Stimulated activated CD4-positive, alpha-beta T cell treated with anti-CD3 and anti-CD28 coated beads, Interleukin-4, amount 100 ng/mL, for 24 hours (primary cell): ENCODE measurements at places on chromosomes 11 and 22.
A peak's percentile ranks its signal among the peaks of the same experiment; 100 is the strongest.

- no peak for DNase-seq
These were observed 2.7 kb upstream of the GRAMD1B start for GRCh38 chr11:123427405-123427804.

DNA sequence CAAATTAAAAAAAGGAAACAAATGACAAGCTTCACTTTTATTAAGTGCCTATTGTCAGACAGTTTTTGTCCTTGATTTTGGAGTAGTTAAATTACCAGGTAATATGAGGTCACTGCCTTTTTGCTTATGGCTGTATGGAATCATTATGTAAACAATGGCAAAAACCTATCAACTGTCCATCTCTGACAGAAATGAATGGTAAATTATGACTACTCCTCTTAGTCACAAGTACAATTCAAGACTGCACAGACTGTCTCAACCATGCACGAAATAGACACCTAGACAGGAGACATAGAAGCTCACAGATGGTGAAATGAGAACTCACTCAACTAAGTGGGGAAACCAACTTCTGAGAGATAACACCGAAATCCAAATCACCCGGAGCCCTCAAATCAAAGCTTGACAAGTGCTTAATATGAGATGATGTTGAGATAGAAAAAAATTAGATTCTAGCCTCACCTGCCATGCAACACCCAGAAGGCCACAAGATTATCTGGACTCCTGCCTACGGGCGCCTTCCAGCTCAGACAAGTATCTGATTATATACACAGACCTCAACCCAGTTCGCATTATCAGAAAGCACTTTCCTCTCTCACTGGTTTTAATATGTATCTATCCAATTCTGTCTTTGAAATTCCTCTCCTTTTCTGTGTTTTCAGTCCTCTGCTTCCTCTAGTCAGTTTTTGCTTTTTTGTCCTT, 199.3 kb downstream of the CADM1 start:
- no peak for DNase-seq

DNA sequence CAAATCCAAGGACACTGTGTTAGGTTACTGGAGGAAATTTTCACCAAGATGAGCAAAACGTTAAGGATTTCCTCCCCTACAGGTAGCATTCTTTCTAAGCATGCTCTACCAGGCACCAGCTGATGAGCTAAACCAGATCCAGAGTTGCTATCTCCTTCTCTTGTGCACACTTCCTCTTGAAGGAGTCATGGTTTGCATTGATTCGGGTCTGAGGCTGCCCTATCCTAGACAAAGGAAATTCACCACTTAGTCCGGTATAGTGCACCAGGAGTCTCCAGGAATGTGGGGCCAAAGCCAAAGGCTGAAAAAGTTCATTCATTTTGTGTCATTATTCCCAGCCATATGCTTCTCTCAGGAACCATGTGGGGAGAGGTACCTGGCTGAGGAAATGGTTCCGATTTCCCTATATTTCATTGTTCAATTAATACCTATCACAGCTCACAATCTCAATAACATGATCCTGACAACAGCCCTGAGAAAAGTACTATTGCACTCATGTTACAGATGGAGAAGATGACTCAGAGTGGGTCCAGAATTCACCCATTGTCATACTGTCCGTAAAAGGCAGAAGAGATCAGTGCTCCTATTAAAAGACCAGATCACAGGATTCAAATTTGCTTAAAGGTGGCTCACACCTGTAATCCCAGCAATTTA, 39.1 kb downstream of the SLC35F2 start:
- DNase-seq: no peak

DNA sequence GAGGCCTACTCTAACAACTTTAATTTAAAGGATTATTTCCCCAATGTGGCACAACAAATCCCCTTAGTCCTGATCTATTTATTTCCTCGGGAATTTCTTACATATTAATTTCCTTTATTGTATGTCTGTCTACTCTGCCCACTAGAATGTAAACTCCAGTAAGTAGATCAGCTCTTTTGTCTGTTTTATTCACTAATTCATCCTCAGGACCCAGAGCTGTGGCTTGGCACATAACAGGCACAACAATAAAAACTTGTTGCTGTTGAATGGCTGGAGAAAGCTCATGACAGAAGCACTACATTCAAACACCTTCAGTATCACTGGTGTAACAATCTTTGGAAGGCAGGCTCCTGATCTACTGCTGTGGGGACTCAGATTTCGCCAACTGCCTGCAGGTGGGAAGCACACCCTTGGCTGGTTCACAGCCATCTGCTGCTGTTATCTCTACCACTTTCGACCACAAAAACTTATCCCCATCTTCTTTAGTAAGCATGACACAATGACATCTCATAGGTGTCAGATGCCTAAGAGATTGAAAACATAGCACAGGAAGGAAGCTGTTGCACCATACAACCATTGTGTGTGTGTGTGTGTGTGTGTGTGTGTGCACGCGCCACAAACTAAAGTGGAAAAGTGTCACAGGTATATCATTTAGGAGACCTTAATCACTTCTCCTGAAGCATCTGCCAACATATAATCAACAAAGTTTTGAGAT, 11.9 kb downstream of the HIRA start:
- peak; percentile 48 for DNase-seq

- DNase-seq: no peak
These were observed 817.4 kb downstream of the NTM start for GRCh38 chr11:132187814-132188213.

- DNase-seq: no peak
These were observed 2.8 kb upstream of the RPS19BP1 start for GRCh38 chr22:39535357-39535725.

DNA sequence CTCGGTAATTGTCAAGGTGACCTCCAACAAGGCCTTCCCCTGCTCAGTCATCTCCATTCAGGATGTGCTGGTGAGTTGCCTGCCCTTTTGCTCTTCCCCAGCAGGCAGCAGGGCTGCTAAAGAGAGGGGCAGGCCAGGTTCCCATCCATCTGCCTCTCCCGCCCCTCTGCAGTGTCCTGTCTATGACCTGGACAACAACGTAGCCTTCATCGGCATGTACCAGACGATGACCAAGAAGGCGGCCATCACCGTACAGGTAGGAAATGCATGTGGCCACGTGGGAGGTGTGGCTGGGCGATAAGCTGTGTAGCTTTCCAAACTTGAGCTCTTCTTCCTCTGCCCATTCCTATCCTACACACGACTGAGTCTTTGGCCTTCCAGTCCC, 4.0 kb downstream of the SIDT2 start:
- no peak for DNase-seq

DNA sequence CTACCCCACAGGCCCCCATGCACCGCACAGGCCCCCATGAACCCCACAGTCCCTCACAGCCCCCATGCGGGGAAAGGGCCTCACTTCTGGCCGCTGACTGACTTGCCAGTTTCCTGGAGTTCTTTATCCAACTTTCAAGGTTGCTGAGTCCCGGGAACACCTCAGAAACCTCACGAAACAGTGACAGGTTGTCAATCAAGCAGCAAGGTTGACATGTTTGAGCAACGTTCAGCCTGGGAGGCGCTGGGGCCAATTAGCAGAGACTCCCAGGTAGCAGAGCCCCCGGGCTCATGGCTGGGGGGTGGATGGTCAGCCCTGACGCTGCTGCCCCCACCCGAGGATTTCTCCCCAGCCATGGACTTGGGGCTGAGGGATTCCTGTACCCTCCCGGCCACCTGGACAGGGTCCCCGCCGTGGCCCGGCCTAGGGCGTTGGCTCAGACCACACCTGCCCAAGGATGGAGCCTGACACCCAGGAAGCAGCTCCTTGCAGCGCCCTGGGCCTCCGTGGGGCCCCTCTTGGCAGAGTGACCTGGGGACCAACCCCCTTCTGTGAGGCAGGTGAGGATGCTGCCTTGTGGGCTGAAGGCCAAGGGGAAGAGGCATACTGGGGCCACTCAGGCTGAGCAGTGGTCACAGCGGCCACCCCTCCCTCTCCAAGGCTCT, 33.8 kb upstream of the CCDC188 start:
- DNase-seq: no peak

- DNase-seq: no peak
These were observed 151.7 kb downstream of the SWAP70 start for GRCh38 chr11:9815486-9816136.

- peak; percentile 24 for DNase-seq
These were observed 745 bp upstream of the FAM118A start for GRCh38 chr22:45308957-45309421.

DNA sequence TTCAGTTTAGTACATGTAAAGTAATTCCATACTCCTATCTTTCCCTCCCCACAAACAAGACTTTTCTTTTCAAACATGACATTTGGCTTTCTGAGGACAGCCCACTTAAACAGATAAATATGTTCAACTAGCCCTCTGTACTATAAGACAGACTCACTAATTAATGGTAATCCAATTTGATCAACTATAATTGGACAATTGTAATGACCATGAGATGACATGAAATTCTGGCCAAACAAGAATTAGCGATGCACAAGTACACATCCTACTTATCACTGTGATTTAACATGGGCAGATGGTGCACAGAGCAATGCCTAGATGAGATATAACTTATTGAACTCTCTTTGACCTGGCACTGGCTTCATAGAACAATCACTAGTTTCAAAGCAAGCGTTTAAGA, 1033.7 kb upstream of the CCDC90B start:
- DNase-seq: no peak

GRCh38 chr11:9688716-9689511, 25.0 kb downstream of the SWAP70 start:
- DNase-seq: no peak

DNA sequence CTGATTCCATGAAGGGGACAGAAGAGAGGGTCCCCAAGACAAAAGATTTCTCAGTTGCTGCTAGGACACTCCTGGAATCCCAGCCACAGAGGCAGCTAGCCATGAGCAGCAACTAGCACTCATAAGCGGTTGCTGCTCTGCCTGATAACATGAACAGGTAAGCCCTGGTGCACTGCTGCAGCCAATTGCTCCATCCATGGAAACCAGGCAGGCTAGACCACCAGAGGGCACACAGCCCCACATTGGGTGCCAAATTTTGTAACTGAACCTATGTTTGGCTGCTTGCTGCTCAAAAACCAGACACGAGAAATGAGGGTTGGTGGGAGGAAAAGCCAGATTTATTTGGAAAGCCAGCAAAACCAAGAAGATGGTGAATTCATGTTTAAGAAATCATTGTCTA, 21.9 kb upstream of the QSER1 start:
- peak; percentile 30 for DNase-seq

GRCh38 chr11:79434283-79434682, 6.5 kb downstream of the TENM4 start:
- no peak for DNase-seq

DNA sequence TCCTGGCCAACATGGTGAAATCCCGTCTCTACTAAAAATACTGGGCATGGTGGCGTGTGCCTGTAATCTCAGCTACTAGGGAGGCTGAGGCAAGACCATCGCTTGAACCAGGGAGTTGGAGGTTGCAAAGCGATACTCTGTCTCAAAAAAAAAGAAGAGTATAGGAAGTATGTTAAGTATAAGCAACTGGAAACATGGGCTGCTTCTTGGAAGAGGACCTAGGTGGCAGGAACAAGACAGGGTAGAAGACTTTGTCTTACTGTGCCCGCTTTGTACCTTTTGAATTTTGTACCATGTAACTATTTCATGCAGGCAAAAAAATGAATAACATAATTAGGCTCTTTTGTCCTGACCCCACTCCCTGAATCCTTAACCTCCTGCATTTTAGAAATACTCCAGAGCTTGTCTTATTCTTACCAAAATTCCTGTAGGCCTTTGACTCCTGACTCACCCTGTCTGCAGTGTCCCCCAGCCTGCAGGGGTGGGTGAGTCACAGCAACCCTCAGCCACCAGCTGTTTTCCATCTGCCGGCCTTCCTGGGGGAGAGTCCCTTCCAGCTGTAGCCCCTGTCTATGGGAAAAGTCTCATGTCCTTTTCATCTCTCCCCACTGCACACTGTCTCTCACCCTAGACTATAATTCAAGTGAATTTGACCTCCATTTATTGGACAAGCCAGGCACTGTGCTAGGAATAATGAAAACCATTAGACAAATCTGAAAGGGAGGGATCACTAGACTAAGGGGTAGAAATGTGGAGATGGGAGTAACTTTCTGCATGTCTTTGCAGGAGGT, 41.8 kb downstream of the TXN2 start:
- peak; percentile 40 for DNase-seq

DNA sequence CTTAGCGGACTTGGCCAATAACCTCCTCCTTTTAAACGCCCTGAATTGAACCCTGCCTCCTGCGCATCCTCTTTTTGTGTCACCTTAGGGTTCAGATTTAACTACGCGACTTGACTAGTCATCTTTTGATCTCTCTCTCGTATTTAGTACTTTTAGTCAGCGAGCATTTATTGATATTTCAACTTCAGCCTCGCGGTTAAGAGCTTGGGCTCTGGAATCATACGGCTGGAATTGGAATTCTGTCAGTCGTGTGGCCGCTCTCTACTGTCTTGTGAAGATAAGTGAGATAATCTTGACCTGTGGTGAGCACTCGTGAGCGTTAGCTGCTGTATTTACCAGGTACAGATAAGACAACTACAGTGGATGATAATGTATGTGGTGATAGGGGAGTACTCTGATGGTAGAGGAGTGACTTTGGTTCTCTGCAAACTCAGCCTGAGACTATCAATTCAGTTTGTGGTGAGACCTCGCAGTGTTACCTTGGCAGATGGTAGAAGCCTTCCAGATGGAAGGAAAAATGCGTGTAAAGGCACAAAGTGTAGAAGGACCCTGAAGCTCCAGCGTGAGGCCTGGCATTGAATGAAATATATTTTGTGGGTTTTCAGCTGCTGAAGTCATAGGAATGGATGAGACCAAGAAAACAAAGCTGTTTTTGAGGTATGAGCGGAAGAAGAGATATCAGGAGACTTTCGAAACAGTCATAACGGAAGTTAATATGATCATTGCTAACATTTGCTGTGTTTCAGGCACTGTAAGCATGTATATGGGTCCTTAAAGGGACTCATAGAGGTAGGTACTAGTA, 682 bp downstream of the ATM start:
- DNase-seq: peak; percentile 35
